A549 treated with AZD2906 at 1 μM for 4 hours (cell line): ENCODE measurements at places on chromosomes 7 and 10. TPM values are rescaled to one million over a fixed set of nuclear protein-coding genes. Genes with fewer than 3 reads are reported as not detected.

AHR gene
- total RNA-seq: 5.9 to 9.3 TPM (median 6.1 TPM) in 5 replicates

NCOA4 gene
- 80.4 to 111 TPM (median 84.6 TPM) in 5 replicates for total RNA-seq

CHCHD3 gene
- 67.2 to 88.8 TPM (median 73.4 TPM) in 5 replicates for total RNA-seq

GSTO2 gene
- 1.5 to 2.2 TPM (median 1.8 TPM) in 5 replicates for total RNA-seq

SLC13A1 gene
- not detected in 5 replicates for total RNA-seq

ADAM12 gene
- total RNA-seq: 2.7 to 4.7 TPM (median 3.8 TPM) in 5 replicates

NAT16 gene
- total RNA-seq: 0.13 to 0.19 TPM (median 0.15 TPM) in 5 replicates

SDHAF3 gene
- 21.1 to 37.6 TPM (median 21.4 TPM) in 5 replicates for total RNA-seq

AKR1C1 gene
- 467 to 583 TPM (median 558 TPM) in 5 replicates for total RNA-seq

AKR1E2 gene
- total RNA-seq: 4.5 to 6.4 TPM (median 6.0 TPM) in 5 replicates
